Astrocyte of the spinal cord (primary cell): ENCODE measurements at places on chromosomes 1 and 21.

DNA sequence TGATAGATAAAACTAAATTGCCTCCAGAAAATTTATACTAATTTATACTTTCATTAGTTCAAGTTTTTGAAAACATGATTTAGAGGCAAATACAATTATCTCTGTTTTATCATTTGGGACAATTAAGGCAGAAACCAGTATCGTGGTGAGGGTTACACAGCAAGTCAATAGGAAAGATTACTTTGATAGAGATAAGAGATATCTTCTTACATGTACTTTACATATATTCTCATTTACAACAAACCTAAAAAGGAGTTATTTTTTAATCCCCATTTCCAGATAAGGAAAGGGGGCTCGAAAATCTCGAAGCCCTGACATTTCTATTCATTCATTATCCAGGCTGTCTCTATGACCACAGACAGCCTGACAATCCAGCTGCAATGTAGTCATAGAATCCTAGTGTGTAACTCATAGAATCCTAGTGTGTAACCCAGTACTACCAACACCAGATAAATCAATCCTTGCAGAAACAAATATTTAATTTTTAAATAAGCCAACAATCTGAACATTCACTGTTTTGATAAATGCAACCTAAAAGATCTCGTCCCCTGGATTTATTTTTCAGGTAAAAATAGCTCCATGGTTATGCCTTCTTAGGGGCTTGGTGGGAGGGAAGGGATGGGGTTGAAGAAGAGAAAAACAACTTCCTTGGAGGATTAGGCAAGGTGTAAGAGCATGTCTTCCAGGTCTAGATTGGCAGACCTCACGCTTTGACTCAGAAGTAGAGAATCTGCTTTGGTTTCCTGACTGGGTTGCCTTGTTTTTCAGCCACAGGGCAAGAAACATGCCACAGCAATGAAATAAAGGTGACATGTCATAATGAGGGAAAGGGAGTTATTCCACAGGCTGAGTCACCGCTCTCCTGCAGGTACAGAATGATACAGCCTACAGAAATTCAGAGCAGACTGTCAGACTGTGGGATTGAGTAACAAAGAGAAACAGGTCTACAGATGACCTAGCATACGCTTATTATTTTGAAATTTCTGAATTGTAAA is 45.6 kb downstream of the IRF2BP2 start:
- DNase-seq = peak; percentile 92

DNA sequence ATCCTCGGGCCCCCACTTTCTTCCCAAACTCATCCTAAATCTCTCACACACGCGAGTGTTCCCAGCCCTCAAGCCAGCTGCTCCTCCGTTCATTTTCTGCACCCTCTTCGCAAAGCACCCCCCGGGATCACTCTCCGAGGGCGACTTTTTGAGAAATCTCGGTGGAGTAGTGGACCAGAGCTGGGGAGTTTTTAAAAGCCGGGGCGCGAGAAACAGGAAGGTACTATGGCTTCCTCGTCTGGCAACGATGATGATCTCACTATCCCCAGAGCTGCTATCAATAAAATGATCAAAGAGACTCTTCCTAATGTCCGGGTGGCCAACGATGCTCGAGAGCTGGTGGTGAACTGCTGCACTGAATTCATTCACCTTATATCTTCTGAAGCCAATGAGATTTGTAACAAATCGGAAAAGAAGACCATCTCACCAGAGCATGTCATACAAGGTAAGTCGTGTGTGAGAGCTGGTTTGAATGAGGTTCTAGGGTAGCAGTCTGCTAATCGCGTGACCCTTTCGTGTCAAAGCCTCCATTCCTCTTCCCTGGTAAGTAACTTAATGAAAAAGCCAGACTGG is 800 bp downstream of the DR1 start:
- DNase-seq = peak; percentile 22

- no peak for DNase-seq
Observed at GRCh38 chr1:110240476-110241210, 30.5 kb downstream of the KCNC4 start.

DNA sequence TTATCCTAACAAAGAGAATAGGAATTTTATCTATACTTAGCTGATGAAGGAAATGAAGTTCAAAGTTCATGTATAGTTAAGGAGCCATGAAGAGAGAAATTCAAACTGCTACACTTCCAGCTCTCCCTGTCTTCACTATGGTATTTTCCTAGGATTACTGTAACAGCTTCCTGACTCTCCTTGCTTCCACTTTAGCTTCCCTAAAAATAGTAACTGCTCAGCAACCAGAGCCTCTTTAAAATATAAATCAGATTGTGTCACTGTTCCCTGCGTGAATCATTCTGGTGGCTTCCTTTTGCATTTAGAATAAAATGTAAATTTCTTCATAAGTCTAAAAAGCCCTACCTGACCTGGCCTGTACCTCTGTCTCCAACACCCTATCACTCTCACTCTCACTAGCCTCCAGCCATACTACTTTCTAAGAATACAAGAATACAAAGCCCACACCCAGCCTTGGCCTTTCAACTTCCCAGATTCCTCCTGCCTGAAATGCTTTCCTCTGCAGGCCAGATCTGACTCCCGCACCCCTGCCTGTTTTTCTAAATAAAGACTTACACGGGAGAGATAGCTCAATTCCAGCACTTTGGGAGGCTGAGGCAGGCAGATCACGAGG is 30.5 kb downstream of the OR10J1 start:
- peak; percentile 10 for DNase-seq

DNA sequence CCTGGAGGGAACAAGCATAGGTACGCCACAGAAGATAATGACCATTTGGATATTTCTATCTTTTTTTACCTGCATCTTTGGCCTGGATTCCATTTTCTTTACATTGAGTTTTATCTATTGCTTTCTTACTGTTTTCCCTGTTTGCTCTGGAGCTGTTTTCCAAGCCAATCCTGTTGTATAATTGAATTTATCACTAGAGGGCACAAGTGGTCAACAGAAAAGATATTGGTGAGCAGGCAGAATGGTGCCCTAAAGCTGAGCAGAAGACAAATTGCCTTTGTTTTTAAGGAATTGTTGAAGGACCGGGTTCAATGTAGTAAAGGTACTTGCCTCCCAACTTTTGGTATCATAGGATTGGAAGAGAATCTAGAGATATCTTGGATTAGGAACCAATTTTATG is 152.8 kb downstream of the PPP1R12B start:
- DNase-seq = peak; percentile 43

DNA sequence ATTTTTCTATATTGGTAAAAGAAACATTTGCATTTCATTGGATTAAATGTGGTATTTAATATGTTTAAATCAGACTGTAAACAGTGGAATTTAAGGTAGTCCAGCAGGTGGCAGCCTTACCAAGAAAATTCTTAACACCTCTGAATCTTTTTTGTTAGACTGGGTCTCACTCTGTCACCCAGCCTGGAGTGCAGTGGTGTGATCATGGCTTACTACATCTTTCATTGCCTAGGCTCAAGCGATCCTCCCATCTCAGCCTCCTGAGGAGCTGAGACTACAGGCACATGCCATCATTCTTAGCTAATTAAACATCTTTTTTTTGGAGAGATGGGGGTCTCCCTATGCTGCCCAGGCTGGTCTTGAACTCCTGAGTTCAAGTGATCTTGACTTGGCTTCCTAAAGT is 98.8 kb downstream of the RABGAP1L start:
- DNase-seq = peak; percentile 49

DNA sequence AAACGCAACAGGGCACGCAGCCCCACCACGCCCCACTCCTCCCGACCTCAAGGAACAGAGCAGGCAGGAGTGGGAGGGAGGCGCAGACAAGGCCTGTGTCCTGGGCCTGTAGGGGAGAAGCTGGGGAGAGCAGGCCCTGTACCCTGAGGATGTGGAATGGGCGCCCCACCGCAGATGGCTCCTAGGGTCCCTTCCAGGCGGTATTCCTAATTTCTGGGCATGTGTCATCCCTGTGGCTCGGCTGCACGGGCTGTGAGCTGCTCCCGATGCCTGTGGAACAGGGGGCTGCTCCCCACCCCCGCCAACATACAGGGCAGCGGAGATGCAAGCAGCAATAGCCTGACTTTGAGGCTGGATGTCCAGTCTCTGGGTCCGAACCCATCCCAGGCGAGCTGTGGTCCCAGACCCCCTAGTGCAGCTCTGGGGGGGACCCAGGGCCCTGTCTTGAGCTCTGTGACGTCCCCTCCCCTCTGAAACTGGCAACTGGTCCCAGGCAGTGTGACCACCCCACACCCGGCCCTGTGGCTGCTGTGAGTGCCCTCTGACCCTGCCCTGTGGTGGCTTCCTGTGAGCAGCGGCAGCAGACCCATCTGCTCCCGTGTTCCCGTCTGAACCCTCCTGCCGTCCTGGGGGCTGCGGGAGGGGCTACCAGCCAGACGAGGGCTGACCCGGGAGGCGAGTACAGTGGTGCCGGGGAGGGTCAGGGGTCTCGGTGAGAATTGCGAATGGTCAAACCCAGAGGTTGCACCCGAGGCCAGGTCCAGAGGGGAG is 13.9 kb upstream of the COL6A2 start:
- DNase-seq = no peak

GRCh38 chr1:24507405-24507804 is 4.8 kb downstream of the RCAN3 start:
- no peak for DNase-seq

GRCh38 chr1:18062185-18062584 is 45.4 kb upstream of the IGSF21 start:
- no peak for DNase-seq

DNA sequence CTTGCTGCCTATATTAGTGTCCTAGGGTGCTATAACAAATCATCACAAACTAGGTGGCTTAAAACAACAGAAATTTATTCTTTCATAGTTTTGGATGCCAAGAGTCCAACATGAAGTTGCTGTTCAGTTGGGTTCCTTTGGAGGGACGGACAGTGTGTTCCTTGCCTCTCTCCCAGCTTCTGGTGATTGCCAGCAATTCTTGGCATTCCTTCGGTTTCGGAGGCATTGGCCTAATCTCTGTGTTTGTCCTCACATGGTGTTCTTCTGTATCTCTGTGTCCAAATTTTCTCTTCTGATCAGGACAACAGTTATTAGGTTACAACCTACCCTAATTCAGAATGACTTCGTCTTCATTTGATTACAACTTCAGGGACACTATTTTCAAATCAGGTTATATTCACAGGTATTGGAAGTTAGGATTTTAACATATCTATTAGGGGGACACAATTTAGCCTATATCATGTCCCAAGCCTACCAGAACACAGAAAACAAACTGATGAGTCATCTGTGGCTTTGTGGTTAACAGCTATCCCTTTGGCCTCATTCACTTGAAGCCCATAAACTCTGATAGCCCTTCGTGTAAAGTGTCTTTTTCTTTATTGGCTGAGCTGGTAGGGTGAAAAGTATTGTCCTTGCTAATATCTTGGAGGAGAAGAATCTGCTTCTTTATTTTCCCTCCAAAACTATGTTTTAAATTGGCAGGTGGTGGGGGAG is 83.2 kb upstream of the PAPPA2 start:
- no peak for DNase-seq

DNA sequence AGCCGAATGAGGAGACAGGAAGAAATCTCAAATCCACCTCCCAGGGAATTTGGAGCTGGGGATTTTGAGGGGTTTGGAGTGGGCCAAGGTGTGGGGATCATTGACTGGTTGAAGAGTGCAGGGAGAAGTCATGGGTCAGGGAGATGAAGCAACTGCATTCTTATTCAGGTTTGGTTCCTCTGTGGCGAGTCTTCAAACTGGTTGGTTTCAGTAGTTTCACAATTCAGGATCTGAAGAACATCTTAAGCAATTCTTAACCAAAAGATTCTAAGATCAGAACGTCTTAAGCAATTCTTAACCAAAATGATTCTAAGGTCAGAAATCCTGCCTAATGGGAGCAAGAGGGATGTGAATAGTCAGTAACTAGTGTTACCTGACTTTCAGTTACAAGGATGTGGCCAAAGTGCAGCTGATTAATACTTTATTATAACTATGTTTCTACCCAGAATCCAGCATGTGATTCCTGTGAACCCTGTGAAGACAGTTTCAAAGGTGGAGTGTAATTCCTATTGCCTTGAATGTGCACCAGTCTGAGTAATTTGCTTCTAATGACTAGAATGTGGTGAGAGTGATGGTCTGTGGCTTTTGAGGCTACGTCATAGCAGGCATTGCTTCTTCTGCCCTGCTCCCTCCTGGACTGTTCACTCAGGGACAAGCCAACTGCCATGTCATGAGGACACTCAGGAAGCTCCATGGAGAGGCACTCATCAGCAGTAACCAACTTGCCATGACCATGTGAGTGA is 61.2 kb downstream of the OLFML3 start:
- DNase-seq = no peak

DNA sequence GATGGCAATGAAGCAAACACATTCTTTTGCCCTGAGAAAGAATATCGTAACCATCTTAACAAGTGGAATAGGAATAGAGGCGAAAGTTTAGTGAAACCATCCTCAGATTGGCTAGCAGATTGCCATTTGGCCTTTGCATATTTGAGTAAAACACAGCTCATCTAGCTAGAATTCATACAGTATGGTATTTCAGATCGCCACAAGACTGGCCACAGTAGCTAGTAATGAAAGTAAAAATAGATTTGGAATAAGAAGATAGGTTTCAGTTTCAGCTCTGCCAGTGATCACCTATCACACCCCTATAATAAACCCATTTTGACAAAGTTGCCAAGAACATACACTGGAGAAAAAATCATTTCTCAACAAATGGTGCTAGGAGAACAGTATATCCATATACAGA is 294.9 kb downstream of the LRRIQ3 start:
- DNase-seq = no peak

- DNase-seq = no peak
Observed at GRCh38 chr1:41723786-41724185, 194.9 kb downstream of the HIVEP3 start.

DNA sequence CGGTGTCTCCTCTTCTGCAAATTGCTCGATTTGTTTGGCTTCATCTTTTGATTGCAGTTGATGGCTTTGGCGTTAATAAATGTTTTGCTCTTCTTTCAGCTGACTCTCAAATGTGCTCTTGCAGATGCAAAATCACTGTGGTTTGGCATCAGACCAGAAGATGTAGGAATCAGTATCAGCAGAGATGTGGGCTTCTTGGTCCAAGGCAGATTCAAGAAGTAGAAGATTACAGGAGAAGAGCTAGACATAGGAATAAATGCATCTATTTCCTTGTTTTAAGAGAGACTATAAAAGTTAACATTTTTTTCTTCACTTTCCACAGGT is 59.8 kb upstream of the BACH1 start:
- DNase-seq = peak; percentile 39

DNA sequence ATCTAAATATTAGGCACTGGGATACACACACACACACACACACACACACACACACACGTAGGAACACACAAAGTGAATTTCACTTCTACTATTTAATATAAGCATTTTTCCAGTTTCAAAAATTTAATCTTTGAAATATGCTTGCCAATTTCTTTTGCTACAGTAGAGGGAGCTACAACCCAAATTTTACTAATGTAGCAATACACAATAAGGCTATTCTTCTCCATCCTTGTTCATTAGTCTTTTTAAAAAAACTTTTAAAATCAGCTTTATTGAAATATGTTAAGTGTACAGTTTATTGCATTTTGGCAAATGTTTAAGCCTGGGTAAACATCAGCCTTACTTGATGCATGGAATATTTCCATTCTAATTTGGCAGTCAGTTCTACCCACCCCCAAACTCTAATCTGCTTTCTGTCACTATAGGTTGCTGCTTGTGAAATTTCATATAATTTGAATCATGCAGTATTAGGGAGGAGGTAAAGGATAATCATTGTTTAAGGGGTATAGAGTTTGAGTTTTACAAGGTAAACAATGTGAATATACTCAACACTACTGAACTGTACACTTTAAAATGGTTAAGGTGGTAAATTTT is 93.0 kb upstream of the TENT5C start:
- peak; percentile 35 for DNase-seq

GRCh38 chr1:93002781-93003180 is 41.5 kb upstream of the DIPK1A start:
- DNase-seq = no peak

- DNase-seq = no peak
Observed at GRCh38 chr1:212293579-212293978, 8.4 kb downstream of the PPP2R5A start.
